ENCODE measurements at places on chromosomes 4 and X. TPM values are rescaled to one million over a fixed set of nuclear protein-coding genes. Genes with fewer than 3 reads are reported as not detected.

The TMEM255A gene
- total RNA-seq = not detected

The PASD1 gene
- not detected for total RNA-seq

The FREM3 gene
- not detected for total RNA-seq

The LAMTOR3 gene
- 35.7 TPM for total RNA-seq

The FAM120C gene
- total RNA-seq = 3.6 TPM

The BLOC1S4 gene
- 13.3 TPM for total RNA-seq

The FAM53A gene
- total RNA-seq = 2.0 TPM

DNA sequence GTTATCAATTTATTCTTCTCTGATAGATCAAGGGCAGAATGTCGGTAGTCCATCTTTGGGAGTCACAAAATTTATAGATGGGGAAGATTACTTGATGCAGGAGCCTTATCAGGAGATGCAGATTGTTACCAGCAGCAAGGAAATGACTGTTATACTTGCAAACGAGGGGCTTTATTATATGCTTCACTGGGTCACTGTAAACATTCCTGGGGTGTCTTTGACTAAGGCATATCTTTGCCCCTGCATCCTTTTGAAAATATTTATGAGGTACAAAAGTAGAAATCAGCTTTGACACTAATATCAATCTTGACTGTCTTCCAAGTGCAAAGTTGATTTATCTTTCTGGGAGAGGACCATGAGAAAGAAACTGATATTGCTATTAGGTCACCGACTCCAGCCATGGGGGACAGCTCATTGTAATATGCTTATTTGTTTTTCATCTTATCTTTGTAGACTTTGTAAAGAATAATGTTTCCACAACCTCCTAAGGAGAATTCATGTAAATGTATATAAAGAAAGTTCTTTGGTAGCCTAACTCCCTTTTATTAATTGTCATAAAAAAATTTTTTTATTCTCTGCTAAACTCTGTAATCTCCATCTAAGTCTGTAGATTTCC lies 177.3 kb upstream of the EMCN start:
- no peaks in the 10 kb centered on the region for H3K36me3 ChIP-seq
- DNase-seq = no peak
- H3K27me3 ChIP-seq = no peaks in the 10 kb centered on the region
- no peak overlapping the region for H3K4me3 ChIP-seq
- H3K4me1 ChIP-seq = no peaks in the 10 kb centered on the region
- H3K27ac ChIP-seq = no peak overlapping the region

- DNase-seq = no peak
- H3K4me1 ChIP-seq = no peaks in the 10 kb centered on the region
- H3K27ac ChIP-seq = no peak overlapping the region
- H3K4me3 ChIP-seq = peak overlapping the region; percentile 1
Observed at GRCh38 chrX:71910986-71911730, 513 bp downstream of the NHSL2 start.

- H3K4me1 ChIP-seq = peaks cover 3% of the 10 kb centered on the region
- DNase-seq = no peak
- no peak overlapping the region for H3K27ac ChIP-seq
- no peak overlapping the region for H3K4me3 ChIP-seq
Observed at GRCh38 chr4:185109736-185110135, 33.3 kb upstream of the SLC25A4 start.

- DNase-seq = no peak
- H3K27me3 ChIP-seq = no peaks in the 10 kb centered on the region
- H3K4me1 ChIP-seq = no peaks in the 10 kb centered on the region
- no peak overlapping the region for H3K4me3 ChIP-seq
- no peak overlapping the region for H3K27ac ChIP-seq
Observed at GRCh38 chr4:32601848-32602247, 1881.7 kb downstream of the PCDH7 start.

DNA sequence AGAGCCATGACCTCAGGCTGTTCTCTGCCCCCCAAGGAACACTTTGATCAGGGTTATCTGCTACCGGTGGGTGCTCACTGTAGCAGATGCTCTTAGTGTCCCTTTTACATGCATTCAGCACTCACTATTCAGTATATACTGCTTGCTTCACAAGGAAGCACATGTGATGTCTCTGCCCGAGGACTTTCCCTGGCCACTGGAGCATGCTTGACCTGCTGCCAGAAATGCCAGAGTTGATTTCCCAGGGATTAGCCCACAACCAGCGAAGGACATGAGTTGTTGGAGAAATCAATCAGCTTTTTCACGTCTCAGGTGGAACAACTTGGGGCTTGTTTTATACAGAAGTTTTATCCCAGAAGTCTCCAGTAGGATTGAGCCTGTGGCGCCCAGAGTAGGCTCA lies 51.2 kb upstream of the RPS6KA3 start:
- H3K36me3 ChIP-seq = no peaks in the 10 kb centered on the region
- DNase-seq = no peak
- H3K27ac ChIP-seq = no peak overlapping the region
- no peaks in the 10 kb centered on the region for H3K4me1 ChIP-seq

DNA sequence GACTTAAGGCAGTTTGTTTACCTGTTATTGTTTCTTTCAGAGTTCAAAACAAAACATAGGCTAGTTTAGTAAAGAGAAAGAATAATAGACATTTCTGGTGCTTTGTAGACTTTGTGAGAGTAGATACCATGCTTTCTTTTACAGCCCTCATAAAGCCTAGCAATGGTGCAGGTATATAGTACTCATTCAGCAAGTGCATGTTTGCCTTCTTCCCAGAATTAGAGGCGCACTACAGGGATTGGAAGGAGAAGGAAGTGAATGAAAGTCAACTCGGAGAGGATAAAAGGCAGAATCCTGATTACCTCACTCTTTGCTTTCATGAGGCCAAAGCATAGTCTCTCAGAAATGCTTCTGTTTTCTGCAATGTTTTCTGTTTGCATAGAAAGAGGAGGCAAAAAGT lies 43.1 kb upstream of the FHDC1 start:
- H3K36me3 ChIP-seq = peaks cover 7% of the 10 kb centered on the region
- H3K4me1 ChIP-seq = peaks cover 3% of the 10 kb centered on the region
- no peak overlapping the region for H3K27ac ChIP-seq

- no peak for DNase-seq
- no peaks in the 10 kb centered on the region for H3K36me3 ChIP-seq
- H3K4me1 ChIP-seq = no peaks in the 10 kb centered on the region
- no peak overlapping the region for H3K27ac ChIP-seq
Observed at GRCh38 chrX:109533005-109533404, 3.6 kb upstream of the NXT2 start.

GRCh38 chrX:148542481-148543255 lies 42.3 kb downstream of the AFF2 start:
- H3K4me1 ChIP-seq = no peaks in the 10 kb centered on the region
- H3K27ac ChIP-seq = no peak overlapping the region
- H3K4me3 ChIP-seq = no peak overlapping the region
- H3K27me3 ChIP-seq = no peaks in the 10 kb centered on the region
- H3K36me3 ChIP-seq = no peaks in the 10 kb centered on the region

- no peaks in the 10 kb centered on the region for H3K36me3 ChIP-seq
- H3K27ac ChIP-seq = no peak overlapping the region
- no peaks in the 10 kb centered on the region for H3K27me3 ChIP-seq
- DNase-seq = peak; percentile 15
Observed at GRCh38 chr4:109315818-109316217, 13.4 kb upstream of the COL25A1 start.

DNA sequence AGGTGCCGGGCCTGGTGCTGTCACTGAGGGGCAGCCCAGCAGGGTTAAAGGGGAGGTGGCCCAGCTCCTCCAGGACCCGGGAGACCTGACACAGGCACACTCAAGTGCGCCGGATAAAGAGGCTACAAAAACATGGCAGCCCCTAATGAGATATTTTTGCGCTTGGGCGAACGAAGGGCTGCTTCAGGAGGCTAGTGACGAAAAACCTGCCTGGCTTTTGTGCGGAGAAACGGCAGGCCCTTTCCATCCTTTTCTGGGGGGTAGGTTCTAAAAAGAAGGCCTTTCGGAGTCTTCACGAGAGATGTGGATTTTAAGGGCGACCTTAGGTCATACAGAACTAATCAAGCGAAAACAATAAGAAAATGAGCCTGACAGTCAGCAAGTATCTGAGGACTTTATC lies 35.5 kb downstream of the HELT start:
- H3K4me3 ChIP-seq = no peak overlapping the region
- no peak overlapping the region for H3K27ac ChIP-seq
- no peaks in the 10 kb centered on the region for H3K36me3 ChIP-seq
- peaks cover 5% of the 10 kb centered on the region for H3K27me3 ChIP-seq
- no peaks in the 10 kb centered on the region for H3K4me1 ChIP-seq

GRCh38 chrX:115583496-115584004 lies 22.6 kb downstream of the PLS3 start:
- no peak overlapping the region for H3K4me3 ChIP-seq
- H3K36me3 ChIP-seq = peaks cover 2% of the 10 kb centered on the region
- H3K27ac ChIP-seq = no peak overlapping the region
- peaks cover 3% of the 10 kb centered on the region for H3K27me3 ChIP-seq
- DNase-seq = peak; percentile 69

DNA sequence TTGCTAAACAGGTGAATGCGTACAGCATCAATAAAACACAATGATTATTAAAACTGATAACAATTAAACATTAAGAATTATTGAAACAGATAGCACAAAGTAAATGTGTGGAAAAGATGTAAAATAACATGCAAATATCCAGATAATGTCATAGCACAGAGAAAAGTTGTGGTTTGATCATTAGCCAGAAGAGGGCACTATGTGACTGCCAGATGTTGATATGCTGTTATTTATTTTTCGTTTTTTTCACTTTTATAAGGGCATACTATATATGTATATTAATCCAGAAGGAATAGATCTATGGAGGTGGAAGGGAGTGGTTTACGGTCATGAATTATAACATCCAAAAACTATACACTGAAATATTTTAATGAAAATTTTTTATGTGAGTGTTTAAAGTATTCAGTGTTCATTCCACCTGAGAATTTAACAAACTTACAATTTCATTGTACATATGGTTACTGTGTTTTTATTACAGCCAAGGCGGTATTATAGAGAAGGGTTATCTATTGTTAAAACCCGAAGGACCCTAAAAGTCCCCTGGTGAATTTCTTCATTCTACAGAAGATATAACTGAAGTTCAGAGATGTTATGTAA lies 211.9 kb upstream of the UGT8 start:
- DNase-seq = peak; percentile 60
- H3K27me3 ChIP-seq = peaks cover 18% of the 10 kb centered on the region
- no peaks in the 10 kb centered on the region for H3K36me3 ChIP-seq

DNA sequence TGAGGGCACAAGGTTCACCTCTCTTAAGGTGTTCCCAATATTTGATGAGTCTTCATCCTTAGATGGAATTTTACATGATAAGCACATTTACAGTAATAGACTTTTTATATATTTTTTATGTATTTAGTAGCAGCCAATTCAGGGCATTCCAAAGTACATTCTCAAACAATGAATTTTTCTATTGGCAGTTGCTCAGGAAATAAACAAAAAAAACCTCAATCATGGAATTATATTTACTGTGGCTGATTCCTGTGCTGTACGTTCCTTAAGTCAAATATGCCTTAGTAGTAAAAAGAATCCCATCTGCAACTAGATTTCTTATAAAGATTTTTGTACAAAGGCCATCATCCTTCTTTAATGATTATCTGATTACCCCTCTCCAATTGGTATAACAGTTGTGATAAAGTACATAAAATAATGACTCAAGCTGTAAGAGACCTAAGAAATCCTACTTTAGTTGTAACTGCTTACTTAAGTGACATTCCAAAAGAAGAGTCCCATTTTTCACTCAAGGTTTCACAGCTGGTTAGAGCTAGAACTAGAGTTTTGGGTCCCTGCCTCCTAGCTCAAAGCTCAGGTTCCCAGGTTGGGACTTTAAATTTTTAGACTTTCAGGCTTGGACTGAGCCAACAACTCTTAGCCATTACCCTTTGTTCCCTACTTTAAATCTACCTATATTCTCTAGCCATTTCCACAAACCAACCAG lies 152.7 kb downstream of the FHIP1A start:
- no peak overlapping the region for H3K4me3 ChIP-seq
- DNase-seq = peak; percentile 33
- no peaks in the 10 kb centered on the region for H3K27me3 ChIP-seq
- H3K36me3 ChIP-seq = no peaks in the 10 kb centered on the region

DNA sequence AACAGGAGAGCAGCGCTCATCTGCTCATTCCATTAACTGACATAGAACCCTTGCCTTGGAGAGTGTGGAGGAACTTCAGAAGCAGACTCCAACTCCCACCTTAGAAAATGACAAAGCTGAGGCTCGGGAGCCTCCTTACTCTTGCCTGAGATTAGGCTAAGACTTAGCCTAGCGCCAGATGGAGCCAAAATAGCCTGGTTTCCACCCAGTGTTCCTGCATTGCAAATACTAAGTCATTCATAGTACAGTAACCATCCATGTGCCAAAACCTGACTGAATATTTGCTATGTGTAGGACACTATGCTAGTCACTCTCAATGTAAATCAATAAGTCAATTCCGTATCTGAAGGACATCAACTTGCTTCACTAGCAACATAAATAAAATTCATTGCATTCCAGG lies 387.4 kb upstream of the CPEB2 start:
- H3K36me3 ChIP-seq = no peaks in the 10 kb centered on the region
- H3K27me3 ChIP-seq = no peaks in the 10 kb centered on the region
- no peak overlapping the region for H3K27ac ChIP-seq
- DNase-seq = no peak

DNA sequence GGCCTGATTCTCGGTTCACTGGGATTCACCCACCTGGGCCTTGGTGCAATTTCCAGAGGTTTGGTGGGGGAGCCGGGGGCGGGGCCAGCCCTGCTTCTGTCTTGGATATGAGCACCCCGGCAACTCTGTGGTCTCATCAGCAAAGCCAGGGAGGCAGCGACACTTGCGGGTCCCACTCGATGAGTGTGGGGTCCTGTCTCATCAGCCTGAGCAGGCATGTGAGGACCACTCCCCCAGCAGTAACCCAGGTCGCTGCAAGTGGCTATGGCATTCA lies 19.0 kb downstream of the ADRA2C start:
- no peak for DNase-seq
- no peak overlapping the region for H3K4me3 ChIP-seq
- H3K4me1 ChIP-seq = no peaks in the 10 kb centered on the region
- H3K36me3 ChIP-seq = no peaks in the 10 kb centered on the region
- H3K27me3 ChIP-seq = peaks cover 8% of the 10 kb centered on the region

GRCh38 chr4:22515145-22515887 lies 550 bp downstream of the ADGRA3 start:
- H3K4me1 ChIP-seq = peaks cover 7% of the 10 kb centered on the region
- no peaks in the 10 kb centered on the region for H3K36me3 ChIP-seq
- peak overlapping the region; percentile 56 for H3K4me3 ChIP-seq
- H3K27me3 ChIP-seq = no peaks in the 10 kb centered on the region

DNA sequence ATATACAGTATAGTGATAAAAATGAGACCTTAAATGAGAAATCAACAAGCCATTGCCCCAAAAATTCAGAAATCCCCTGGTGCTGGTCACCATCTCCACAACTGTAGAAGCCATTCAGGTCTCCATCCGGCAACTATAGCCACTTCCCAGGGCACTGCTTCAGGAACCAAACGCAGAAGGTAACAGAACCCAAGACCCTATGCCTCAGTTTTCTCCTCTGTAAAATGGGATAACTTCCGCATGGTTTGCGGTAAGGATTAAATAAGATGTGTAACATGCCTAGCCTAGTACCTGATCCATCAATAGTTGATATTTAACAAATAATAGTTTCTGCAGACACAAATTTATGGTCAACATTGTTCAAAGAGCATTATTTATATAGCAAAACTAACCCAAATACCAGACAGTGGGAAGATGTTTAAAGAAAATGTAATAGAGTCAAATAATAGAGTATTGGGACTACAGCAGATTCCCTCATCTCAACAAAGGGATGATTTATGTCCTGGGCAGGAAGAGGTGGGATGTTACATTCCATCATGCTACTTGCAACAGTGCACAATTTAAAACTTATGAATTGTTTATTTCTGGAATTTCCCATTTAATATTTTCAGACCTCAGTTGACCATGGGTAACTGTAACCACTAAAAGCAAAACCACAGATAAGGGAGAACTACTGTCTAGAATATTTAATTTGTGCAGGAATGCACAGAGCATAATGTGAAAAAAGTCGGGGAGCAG lies 30.0 kb downstream of the IRF2 start:
- H3K36me3 ChIP-seq = no peaks in the 10 kb centered on the region
- H3K27me3 ChIP-seq = no peaks in the 10 kb centered on the region
- H3K4me1 ChIP-seq = peaks cover 30% of the 10 kb centered on the region
- no peak overlapping the region for H3K4me3 ChIP-seq

Measured in IMR-90 (cell line).